ENCODE measurements at places on chromosomes 12 and 14. TPM values are rescaled to one million over a fixed set of nuclear protein-coding genes. Genes with fewer than 3 reads are reported as not detected.

Gene BCAT1
- total RNA-seq, result 15.1 TPM

Gene NOXRED1
- total RNA-seq, result 0.27 TPM

Gene BHLHE41
- 9.2 TPM for total RNA-seq

DNA sequence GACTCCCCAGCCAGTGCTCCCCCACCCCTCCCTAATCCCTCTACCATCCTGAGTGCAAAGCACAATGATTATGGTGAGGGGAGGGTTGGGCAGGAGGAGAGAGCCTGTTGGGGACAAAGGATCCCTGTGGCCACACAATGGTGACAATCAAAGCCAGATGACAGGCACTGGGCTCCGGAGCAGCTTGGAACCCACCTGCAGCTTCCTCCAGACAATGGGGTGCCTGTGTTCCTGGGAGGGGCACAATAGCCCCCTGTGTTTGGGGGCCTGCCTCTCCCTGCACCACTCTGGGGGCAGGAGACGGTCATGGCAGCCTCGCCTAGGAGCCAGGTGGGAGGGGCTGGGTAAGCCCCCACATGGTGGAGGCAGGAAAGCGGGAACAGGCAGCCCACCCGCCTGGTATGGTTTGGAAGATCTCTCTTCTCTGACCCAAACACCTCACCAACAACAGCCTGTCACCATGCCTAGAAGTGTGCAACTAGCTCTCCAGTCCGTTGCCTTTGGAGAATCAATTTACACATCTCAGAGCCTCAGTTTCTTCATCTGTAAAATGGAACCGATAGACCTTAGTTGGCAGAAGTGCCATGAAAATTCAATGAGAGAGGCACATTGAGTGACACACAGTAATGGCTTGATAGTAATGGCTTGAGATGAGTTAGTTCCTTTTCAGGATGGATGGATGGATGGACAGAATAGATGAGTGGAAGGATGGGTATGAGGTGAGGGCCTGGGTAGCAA is 53.0 kb downstream of the MVK start:
- H3K27me3 ChIP-seq, result peaks cover 32% of the 10 kb centered on the region
- no peaks in the 10 kb centered on the region for H3K4me1 ChIP-seq
- no peak overlapping the region for H3K27ac ChIP-seq
- no peak overlapping the region for H3K4me3 ChIP-seq

- no peaks in the 10 kb centered on the region for H3K4me1 ChIP-seq
- no peaks in the 10 kb centered on the region for H3K36me3 ChIP-seq
- H3K27me3 ChIP-seq, result peaks cover 8% of the 10 kb centered on the region
- DNase-seq, result no peak
- H3K4me3 ChIP-seq, result no peak overlapping the region
- no peak overlapping the region for H3K27ac ChIP-seq
These were observed 44.5 kb downstream of the MVK start for GRCh38 chr12:109618082-109618481.

DNA sequence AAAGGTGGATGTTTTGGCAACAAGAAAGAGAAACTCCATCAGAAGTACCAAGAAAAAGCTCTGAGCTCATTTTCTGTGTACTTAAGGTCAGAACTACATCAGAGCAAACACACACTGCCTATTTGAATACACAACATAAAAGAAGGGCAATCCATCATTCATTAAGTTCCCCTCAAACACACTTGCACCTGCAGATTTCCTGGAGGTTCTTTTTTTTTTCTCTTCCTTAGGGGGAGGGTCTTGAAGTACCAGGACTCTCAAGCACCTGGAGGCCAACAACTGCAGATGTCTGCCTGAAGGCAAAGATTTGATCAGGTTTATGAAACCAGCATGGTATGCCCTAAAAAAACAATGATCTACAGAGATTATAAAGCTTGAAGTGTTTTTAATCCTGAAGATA is 26.1 kb upstream of the PTHLH start:
- no peak for DNase-seq
- no peaks in the 10 kb centered on the region for H3K27me3 ChIP-seq
- H3K4me1 ChIP-seq, result no peaks in the 10 kb centered on the region
- no peak overlapping the region for H3K4me3 ChIP-seq
- H3K27ac ChIP-seq, result no peak overlapping the region
- no peaks in the 10 kb centered on the region for H3K36me3 ChIP-seq

GRCh38 chr12:127562816-127563215 is 704.2 kb upstream of the TMEM132C start:
- H3K4me1 ChIP-seq, result no peaks in the 10 kb centered on the region
- no peaks in the 10 kb centered on the region for H3K27me3 ChIP-seq
- H3K4me3 ChIP-seq, result no peak overlapping the region
- DNase-seq, result no peak
- no peaks in the 10 kb centered on the region for H3K36me3 ChIP-seq

GRCh38 chr14:32258336-32258993 is 55.4 kb upstream of the RNU6-8 start:
- no peak overlapping the region for H3K4me3 ChIP-seq
- no peaks in the 10 kb centered on the region for H3K27me3 ChIP-seq
- H3K36me3 ChIP-seq, result no peaks in the 10 kb centered on the region
- H3K4me1 ChIP-seq, result peaks cover 23% of the 10 kb centered on the region
- H3K27ac ChIP-seq, result peak overlapping the region; percentile 27

DNA sequence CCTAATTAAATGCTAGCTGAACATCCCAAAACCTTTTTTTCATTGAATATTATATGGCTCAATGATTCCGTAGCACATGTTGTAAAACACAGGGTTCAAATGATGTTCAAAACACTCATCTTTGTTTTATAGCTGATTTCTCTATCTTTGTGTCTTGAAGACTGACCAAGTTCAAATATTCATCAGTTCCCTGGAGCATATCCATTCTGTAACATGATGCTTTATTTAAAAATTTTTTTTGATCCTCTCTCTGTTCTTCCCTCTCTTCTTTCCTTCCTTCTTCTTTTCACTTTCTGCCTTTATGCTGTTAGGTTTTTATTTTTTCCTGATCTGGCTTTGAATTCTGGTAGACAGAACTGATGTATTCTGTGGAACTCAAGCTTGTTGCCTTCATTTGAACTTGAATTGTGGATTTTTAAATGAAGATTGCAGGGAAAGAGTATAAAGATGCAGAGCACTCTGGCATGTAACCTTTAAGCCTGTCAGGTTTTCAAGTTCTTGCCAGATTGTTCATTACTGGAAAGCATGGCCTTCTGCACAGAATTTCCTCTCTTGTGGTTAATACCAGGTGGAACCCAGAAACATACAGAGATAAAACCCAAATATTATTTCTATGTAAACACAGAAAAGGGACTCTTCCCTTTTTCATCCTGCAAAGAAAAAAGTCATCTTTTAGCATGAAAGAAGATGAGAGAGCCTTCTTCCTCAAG is 39.5 kb downstream of the PROX2 start:
- no peaks in the 10 kb centered on the region for H3K4me1 ChIP-seq
- H3K27me3 ChIP-seq, result no peaks in the 10 kb centered on the region
- DNase-seq, result no peak
- H3K27ac ChIP-seq, result no peak overlapping the region

DNA sequence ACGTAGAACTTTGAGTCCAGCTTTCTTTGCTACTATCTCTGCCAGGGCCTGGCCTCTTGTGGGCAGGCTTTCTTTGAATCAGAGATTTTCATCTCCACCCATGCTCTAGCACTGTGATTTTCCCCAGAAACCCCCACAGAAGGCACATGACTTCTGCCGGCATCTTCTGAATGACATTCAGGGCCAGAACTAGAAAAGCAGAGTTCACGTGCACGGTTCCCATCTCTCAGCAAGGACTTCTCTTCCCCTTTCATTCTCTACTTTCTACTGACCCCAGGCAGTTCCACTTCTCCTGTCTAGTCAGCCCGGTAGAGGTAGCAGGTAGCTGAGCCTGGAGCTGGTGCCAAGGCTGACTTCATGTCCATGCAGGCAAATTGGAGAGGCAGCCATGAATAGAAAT is 26.9 kb downstream of the BATF start:
- no peak overlapping the region for H3K27ac ChIP-seq
- H3K4me1 ChIP-seq, result no peaks in the 10 kb centered on the region
- H3K27me3 ChIP-seq, result no peaks in the 10 kb centered on the region
- no peak overlapping the region for H3K4me3 ChIP-seq
- peaks cover 8% of the 10 kb centered on the region for H3K36me3 ChIP-seq
